ENCODE measurements at places on chromosomes 7 and 10.

- no peak for DNase-seq
Measured at GRCh38 chr10:22230158-22230833, 12.5 kb upstream of the EBLN1 start.

GRCh38 chr7:156654511-156655234 lies 14.1 kb downstream of the RNF32 start:
- DNase-seq = no peak

DNA sequence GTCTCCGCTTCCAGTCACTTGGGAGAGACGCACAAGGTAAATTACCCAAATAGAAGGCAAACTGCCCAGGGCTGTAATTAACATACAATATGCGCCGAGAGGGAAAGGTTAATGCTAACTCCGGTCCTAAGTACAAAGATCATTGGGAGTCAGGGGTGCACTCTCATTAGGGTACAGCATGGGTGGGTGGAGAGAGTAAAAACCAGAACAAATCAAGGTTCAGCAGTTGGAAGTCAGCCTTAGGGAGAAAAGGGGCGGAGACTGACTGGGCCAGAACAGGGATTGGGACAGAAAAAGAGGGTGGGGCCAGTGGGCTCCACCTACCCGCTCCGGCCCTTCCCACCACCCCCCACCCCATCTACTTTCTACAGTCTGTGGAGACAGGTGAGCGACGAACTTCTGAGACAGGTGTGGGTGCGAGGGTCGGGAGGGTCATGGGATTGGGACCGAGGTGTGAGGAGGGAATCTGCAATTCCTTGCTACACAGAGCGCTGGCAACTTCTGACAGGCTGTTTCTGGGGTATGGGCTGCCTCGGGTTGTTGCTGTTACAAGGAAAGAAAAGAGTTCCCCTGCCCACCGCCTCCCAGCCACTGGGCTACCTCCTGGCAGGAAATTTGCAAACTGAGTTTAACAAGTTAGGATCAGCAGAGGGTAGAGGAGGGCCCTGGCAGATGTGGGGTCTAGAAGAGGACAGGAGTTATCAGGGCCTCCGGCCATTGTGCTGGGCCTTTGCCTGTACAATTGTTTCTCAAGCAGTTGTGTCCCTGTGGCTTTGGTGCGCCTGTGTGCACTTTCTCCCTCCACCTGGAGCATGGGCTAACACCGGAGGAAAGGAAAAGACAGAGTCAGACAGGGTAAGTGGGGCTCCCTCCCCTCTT lies at the start of gene TMEM139:
TSS of gene TMEM139 (plus strand) at position 368 of the 879 bp plus-strand sequence. CDS start 1,000 bp downstream, outside the sequence.
- no peak for DNase-seq

GRCh38 chr10:51224671-51225161 lies 150.4 kb downstream of the PRKG1 start:
- DNase-seq = no peak

- no peak for DNase-seq
Measured at GRCh38 chr7:12623885-12624498, 53.5 kb downstream of the SCIN start.

GRCh38 chr10:93175490-93175889 lies 101.8 kb downstream of the CYP26A1 start:
- no peak for DNase-seq

DNA sequence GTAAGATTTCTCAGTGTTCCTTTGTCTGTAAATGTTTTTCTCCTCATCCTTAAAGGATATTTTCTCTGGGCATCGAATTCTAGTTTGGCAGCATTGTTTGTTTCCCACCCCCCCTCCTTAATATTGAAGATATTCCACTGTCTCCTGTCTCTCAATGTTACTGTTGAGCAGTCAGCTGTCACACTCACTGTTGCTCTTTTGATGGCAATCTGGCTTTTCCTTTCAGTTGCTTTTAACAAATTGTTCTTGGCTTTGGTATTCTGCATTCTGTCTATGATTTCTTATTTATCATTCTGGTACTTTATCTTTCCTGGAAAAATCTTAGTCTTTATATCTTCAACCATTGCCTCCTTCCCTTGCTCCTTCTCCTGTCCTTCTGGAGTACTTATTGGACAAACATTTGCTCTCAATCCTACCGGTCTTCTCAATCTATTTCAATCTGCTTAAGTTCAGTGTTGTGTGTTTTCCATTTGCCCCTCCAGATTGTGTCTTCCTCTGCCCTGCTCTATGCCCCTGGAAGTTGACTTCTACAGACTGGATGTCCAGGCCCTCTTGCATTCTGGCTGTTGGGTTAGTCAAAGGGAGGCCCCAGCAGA lies 9.3 kb upstream of the GTPBP4 start:
- no peak for DNase-seq

DNA sequence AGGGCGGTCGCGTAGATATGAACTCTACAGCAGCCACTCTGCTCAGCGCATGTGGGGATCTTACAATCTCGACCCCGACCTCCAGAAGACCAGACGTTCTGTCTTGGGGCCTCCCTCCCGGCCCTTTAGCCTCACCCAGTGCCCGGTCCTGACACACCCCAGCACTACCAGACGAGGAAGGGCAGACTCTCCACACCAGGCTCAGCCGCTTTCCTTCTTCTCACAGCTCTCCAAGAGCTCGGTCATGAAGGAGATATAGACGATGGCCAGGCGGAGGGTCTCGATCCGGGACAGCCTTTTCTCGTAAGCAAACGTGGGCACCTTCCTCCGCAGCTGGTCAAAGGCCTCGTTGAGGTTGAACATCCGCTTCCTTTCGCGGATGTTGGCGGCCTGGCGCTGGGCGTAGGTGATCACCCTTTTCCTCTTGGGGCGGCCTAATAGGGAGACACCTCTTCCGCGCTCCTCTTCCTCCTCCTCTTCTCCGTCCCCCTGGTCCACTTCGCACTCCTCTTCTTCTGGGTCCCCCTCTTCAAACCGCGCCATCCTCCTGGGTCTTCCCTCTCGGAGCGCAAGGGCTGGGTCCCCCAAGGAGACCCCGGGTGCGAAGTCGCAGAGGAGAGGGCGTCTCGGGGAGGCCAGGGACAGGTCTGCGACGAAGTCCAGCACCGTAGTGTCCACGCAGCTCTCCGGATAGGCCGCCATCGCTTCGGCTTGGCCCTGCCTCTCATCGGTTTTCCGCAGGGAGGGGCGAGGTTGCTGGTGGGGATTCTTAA lies at the start of gene FERD3L:
TSS of gene FERD3L (minus strand) at position 761 of the 773 bp plus-strand sequence. CDS start at position 702, 59 bp downstream.
- DNase-seq = no peak

Measured in cortex of kidney (tissue), 1 donor.